ENCODE measurements at places on chromosomes 13 and 19.
A peak's percentile ranks its signal among the peaks of the same experiment; 100 is the strongest.

DNA sequence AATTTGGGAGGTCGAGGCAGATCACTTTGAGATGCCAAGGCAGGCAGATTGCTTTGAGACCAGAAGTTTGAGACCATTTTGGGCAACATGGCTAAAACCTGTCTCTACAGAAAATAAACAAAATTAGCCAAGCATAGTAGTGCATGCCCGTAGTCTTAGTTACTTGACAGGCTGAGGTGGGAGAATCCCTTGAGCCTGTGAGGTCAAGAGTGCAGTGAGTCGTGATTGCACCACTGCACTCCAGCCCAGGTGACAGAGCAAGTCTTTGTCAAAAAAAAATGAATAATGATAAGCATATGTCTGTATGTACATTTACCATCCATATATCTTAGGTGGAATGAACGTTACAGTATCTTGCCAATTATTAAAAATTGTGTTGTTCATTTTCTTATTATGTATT is 2447.7 kb downstream of the PCDH9 start:
- no peak for DNase-seq

- no peak for DNase-seq
Observed at GRCh38 chr13:97582170-97582569, 148.2 kb downstream of the RAP2A start.

DNA sequence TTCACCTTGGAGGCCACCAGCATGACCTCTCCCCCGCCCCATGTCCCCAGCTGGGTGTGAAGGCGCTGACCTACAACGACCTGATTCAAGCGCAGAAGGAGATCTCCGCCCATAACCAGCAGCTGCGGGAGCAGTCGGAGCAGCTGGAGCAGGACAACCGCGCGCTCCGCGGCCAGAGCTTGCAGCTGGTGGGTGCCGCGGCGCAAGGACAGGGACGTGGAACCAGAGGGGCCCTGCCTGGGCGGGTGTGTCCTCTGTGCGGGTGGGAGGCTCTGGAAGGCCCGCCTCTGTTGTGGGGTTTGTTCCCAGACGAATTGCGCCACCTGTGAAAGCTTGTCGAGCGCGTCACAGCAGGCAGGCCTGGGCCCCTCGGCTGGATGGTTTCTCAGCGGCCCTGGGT is 22.3 kb downstream of the PLEKHJ1 start:
- no peak for DNase-seq

GRCh38 chr19:3669947-3670795 is 30.1 kb downstream of the PIP5K1C start:
- DNase-seq = no peak

DNA sequence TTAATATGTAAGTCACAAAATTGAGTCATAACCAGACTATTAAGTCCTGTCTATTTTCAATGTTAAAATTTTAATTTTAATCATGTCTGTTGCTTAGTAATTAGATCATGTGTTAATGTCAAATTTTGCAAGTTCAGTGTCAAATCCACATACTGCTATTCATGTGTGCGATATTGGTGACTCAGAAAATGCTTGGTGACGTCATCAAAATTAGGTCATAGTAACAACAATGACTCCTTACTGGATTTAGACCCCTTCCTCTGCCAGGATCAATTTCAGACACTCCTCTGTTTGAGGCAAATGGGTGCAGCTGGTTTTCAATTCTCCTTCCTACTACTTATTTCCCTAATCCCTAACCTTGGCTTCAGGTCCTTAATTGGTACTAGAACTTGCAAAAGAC is 1394.3 kb upstream of the SLC10A2 start:
- no peak for DNase-seq

DNA sequence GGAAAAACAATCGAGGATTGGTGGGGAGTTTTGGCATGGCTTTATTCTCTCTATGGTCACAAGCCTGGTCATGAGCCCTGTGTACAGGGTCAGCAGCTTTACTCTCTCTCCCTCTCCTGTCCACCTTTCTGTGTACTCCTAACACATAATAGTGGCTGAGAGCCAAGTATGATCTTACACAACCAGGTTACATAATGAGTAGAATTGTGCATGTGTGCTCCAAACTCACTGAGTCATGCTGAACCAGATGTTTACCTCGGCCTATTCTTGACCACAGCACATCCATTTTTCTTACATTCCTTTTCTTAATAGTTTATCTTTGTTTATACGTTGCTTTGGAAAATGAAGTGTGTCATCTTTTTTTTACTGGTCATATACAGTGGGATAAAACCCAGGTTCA is 53.1 kb downstream of the ZNF254 start:
- DNase-seq = no peak

- DNase-seq = no peak
Observed at GRCh38 chr13:27403203-27403678, 21.2 kb upstream of the GTF3A start.

GRCh38 chr19:16394681-16395375 is 70.2 kb downstream of the KLF2 start:
- DNase-seq = no peak

DNA sequence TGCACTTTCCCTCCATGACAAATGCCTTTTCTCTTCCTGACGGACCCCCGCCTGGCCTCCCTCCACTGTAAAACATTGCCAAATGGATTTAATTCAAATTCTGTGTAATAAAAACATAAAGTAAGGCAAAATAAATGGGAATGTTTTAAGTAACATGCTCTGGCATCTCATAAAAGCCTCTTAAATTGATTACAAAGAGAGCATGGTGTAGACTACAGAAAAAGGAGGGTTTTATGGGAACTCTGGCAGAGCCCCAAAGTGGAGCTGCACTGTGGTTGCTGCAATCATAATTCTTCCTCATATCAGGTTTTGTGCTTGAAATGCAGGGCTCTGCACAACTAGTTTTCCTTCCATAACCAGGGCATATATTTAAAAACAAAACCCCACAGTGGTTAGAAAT is 44.3 kb upstream of the SIAH3 start:
- DNase-seq = peak; percentile 36

DNA sequence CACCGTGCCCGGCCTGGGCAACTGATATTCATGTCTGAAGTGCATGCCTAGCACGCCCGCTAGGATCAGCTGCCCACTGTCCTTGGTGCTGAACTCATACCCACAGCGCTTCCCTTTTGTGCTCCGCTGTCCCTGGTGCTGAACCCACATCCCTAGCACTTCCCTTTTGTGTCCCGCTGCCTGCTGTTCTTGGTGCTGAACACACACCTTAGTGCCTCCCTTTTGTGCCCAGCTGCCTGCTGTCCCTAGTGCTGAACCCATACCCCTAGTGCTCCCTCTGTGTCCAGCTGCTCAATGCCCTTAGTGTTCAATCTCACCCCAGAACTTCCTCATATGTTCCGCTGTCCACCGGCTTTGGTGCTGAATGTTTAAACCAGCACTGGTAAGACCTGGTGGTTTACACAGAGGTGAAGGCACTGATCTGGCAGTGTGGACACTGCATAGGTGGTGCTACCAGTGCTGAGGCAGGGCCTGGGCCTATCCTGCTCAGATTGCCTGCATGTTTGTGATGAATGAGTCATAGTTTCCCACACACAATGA is 26.3 kb upstream of the SIGLEC11 start:
- DNase-seq = peak; percentile 88

GRCh38 chr13:95480791-95481780 is 71.4 kb upstream of the CLDN10 start:
- no peak for DNase-seq

DNA sequence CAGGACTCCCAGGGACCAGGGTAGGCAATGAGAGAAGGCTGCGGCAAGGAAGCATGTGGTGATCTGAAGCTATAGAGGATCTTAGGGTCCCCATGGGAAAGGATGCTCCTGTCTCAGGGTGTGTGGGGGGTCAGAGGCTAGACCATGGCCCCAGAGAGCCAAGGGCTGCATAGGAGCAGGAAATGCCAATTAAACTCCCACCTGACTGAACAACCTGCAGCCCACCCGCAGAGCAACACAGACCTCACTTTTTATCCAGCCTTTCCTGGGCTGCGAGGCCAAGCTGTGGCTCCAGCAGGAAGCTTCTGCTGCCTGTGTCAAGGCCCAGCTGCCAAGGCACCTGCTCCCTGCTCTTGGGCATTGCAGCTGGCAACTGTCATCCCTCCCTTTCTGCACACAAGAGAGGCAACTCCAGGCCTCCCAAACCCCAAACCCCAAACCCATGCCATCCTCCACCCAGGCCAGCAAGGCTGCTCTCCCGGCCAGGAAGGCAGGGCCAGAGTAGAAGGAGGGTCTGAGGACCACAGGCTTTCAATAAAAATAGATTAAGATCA is 290.1 kb downstream of the FOXO1 start:
- no peak for DNase-seq

DNA sequence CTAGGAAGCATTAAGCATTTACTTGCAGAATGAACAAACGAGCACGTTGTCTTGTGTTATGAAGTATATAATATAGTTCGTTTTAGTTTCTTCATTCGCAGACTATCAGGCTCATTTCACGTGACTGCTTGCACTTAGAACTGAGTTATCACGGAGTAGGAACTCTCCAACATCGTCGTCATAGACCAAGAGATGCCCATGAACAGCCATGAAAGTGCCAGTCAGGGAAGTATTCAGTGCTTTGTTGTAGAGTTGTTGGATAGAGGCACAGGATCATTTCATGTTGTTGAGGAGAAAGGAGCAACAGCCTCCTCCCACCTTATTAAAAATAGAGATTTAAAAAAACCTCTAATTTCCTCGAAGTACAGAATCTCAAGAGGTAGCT is 977 bp upstream of the IL17D start:
- no peak for DNase-seq

DNA sequence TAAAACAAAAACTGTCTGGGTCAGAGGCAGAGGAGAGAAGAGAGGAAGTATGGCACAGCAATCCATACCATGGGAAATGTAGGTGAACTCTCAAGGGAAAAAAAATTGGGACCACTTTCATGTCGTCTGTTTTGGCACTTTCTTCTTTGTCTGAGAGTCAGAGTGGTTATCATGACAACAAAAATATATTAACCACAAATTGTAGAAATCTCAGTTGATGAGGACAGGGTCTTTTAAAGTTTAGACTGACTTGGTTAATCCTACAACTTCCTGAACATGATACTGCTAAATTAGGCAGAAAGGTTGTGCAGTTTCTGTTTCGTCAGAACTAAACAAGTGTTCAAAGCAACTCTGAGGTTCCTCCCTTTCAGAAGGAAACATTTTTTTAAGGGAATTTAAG is 15.2 kb downstream of the KLF5 start:
- no peak for DNase-seq

- DNase-seq = no peak
Observed at GRCh38 chr19:12773571-12773970, 1.8 kb downstream of the HOOK2 start.

DNA sequence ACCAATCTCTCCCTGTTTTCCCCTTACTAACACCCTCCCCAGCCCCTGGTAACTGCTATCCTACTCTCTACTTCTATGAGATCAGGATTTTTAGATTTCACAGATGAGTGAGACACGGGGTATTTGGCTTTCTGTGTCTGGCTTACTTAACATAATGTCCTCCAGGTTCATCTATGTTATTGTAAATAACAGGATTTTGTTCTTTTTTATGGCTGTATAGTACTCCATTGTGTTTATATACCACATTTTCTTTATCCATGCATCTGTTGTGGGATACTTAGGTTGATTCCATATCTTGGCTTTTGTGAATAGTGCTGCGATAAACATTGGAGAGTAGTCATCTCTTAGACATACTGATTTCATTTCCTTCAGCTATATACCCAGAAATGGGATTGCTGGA is 28.5 kb upstream of the ATP11A start:
- no peak for DNase-seq

DNA sequence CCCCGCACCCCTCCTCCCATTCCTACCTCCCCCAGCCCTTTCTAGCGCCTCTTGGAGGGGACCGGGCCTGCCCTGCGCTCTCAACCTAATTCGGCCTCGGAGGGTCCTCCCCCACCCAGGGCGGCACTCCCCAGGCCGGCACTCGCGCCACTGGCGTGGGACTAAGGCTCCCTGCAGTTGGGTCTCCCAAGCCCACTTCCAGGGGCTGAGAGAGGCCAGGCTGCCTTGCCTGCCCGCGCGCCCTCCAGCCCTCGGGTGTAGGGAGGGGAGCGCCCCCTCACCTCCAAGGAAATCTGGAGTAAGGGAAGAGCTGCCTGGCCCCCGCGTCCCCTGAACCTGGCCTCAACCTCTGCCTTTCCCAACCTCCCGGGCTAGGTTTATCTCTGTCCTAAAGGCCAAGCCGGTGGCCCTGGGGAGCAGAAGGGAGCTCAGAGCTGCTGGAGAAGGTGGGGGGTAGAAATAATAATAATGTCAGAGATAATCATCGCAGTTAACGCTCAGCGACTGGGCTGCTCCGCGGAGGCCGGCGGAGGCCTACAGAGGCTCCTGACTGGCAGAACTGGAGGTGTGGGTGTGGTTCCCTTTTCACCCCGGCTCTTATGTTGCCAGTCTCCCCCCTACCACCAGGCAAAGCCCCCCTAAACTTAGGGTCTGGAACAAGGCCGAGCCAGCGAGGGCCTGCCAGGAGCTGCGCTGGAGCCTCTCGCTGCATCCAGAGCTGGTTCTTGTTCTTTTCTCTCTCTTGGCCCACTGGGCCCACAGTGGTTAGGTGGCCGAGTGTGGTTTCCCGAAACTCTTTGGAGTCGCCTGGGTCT is 9.6 kb downstream of the ZIC2 start:
- DNase-seq = no peak

GRCh38 chr13:102757006-102757405 is 16.6 kb downstream of the TEX30 start:
- no peak for DNase-seq

GRCh38 chr19:38867171-38867780 is 10.8 kb downstream of the RINL start:
- DNase-seq = no peak

GRCh38 chr13:79684371-79684770 is 203.4 kb downstream of the NDFIP2 start:
- DNase-seq = no peak

- DNase-seq = no peak
Observed at GRCh38 chr13:74061926-74062595, 72.1 kb downstream of the KLF12 start.

DNA sequence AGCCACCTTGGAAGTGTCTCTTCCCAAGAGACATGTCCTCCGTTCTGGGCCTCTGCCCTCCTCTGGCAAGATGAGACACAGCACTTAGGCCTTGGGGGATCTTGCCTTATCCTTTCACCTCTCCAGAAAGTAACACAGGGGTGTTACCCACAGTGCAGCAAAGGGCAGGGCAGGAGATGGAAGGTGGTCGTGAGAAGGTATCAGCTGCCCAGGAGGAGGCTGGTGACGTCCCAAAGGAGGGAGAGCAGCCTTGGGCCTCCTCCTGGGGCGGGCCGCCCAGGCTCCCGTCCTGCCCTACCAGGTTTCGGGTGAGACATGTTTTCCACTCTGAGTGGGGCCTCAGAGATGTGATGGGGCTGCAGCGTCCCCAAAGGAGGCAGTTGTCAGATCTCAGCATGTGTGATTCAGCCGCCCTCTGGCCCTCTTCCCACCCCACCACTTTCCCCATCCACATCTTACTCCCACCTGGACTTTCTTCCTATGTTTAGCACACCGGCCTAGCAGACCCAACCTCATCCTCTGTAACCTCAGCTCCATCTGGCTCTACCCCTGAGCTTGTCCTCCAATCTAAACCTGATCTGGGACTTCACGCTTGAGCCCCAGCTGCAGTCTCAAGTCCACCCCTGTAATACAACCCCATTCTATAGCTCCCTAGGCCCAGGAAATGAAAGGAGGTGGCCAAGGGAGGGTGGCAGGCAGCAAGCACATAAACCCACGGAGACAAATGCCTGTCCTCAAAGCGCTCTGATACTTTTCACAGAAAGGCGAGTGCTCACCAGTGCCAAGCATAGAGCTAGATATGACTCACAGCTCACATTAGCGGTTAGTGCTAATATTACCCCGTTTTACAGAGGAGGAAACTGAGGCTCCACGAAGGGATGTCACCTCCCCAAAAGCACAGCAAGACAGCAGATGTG is 9.3 kb downstream of the POU2F2 start:
- no peak for DNase-seq

Measured in left renal pelvis (tissue), 4 donors.